ENCODE measurements at places on chromosomes 11 and 22. TPM values are rescaled to one million over a fixed set of nuclear protein-coding genes. Genes with fewer than 3 reads are reported as not detected.

- DNase-seq, result no peak
These were observed 87.1 kb downstream of the GRIK4 start for GRCh38 chr11:120598517-120599257.

GRCh38 chr11:30377347-30377746, 54.4 kb downstream of the ARL14EP start:
- DNase-seq, result no peak

- no peak for DNase-seq
These were observed 52.5 kb downstream of the TRIM44 start for GRCh38 chr11:35714882-35715627.

DNA sequence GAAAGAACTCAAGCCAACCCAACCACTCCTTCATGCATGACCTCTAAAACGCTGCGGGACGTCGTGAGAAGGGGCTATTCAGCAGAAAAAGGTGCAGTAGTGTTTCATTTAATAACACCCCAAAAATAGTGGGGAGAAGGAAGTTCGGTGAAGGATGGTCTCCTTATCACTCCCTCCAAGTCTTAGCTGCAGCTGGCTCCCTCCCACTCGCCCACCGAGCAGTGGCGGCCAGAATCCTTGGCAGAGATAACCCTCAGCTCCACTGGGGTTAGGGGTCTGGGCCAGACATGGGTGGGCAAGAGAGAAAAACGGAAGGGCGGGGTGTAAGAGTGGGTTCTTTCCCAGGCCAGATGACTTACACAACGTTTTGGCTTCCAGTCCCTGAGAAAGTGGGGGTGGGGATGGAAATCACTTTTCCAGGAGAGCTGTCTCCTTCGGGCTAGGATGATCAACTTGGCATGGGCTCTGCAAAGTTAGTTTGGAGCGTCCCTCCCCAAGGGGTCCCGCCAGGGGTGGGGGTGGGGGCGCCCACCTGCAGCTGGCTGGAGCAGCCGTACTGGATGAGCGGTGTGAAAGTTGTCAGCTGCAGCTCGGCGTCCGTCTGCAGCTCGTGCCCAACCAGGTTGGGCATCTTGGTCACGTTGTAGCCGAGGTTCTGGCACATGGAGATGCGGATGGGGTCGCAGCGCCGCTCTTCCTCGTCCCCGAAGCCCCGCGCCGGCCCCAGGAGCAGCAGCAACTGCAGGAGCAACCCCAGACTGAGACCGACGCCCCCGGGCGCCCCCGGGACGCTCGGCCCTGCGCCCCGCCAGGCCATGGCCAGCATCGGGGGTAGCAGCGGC, 705 bp downstream of the FZD4 start:
- peak; percentile 80 for DNase-seq

DNA sequence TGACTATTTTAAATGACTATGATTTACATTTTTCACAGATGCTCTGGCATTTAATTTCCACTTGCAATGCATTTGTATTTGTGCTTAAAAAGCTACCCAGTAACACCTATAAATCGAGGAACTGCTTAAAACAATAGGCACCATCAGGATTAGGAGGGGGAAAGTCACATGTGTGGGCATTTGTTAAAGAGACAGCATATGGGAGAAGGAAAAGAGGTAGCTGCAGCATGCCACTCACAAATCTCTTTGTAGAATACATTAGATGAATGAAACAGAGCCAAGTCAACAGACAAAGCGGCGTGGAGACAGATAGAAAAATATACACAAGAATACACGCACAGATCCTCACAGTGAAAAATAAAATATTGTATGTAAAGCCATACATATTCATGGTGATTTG, 228.0 kb downstream of the CADM1 start:
- DNase-seq, result no peak

DNA sequence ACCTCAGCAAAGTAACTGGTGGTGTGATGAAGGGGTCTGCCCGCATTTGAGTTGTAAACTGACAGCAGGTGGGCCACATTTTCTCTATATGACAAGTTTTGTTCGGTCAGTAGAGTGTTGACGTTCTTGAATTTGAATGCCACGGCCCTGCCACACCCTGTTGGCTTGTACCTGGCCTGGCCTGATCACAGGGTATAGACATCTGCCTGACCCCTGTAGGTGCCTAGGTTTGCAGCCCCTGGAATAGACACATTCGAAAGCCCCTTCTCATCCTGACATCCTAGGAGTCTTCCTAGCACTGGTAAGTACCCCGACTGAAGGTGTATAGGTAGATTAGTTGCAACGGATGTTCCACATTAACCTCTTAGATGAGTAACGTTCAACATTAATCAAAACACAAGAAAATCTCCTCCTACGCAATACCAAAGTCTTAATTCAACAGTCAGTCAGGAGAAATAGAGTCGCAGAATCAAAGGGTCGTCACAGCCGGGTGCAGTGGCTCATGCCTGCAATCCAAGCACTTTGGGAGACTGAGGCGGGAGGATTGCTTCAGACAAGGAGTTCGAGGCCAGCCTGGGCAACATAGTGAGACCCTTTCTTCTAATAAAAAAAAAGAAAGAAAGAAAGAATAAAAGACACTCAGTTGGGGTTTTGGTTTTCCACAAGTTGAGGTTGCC, 43.6 kb upstream of the CD5 start:
- no peak for DNase-seq

The UPK2 gene
- total RNA-seq, result not detected

The GGTLC3 gene
- total RNA-seq, result not detected

Data from right cardiac atrium (tissue), 5 donors.